ENCODE measurements at places on chromosomes 11 and 22.

- no peak for ATAC-seq
These were observed 120.0 kb downstream of the ZNF280B start for GRCh38 chr22:22388494-22388893.

- no peak for ATAC-seq
These were observed 41.8 kb downstream of the MMP20 start for GRCh38 chr11:102583141-102583873.

DNA sequence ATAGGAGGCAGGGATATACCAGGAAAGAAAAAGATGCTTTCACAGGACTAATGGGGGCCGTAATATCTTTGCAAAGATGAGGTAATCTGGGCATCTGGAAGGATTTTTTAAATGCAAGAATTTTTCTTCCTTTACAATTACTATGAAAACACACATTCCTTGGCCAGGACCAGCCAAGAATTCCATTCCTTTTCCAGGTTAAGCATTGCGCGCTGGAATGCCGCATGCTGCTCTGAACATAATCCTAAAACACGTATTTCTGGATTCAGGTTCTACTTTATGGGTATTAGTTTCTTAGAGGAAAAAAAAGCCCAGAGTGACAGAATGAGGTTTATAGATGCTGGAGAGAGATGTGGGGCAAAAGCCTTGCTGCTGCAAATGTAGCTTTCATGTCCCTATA lies 99.4 kb upstream of the SORL1-AS1 start:
- no peak for ATAC-seq

DNA sequence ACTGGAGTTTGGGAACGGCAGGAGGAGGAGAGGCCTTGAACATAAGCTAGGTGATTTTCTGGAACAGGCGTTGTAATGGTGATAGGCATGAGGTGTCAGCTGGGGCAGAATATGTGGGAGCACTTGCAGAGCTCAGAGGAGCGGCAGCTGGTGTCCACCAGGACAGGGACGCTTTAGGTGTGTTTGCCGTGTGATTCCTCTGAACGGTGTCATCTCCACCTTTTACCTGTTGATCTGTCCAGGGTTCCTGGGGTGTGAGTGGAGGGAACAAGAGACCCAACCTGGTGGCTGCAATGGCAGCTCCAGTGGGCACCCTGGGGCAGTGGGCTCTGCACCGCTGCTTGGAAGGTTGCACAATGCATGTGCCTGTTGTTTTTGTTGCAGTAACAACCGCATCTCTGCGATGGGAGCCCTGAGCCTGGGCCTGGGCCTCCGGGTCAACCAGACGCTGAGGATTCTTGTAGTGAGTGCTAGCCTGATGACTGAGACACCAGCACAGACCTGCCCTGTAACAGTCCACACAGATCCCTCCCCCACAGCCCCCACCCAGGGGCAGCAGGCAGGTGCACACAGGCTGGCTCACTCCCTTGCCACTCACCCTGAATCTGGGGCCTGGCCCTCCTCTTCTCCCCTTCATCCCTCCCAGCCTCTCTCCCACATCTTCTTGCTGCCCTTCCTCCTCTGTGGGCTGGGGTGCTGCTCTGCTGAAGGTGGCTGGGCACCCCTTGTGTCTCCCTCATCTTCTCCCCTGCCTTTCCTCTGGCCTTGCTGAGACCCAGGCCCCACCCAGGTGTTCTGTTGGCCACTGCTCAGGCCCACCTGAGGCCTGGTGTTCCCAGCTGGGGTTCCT lies 9.2 kb downstream of the LRRC74B start:
- ATAC-seq, result no peak

DNA sequence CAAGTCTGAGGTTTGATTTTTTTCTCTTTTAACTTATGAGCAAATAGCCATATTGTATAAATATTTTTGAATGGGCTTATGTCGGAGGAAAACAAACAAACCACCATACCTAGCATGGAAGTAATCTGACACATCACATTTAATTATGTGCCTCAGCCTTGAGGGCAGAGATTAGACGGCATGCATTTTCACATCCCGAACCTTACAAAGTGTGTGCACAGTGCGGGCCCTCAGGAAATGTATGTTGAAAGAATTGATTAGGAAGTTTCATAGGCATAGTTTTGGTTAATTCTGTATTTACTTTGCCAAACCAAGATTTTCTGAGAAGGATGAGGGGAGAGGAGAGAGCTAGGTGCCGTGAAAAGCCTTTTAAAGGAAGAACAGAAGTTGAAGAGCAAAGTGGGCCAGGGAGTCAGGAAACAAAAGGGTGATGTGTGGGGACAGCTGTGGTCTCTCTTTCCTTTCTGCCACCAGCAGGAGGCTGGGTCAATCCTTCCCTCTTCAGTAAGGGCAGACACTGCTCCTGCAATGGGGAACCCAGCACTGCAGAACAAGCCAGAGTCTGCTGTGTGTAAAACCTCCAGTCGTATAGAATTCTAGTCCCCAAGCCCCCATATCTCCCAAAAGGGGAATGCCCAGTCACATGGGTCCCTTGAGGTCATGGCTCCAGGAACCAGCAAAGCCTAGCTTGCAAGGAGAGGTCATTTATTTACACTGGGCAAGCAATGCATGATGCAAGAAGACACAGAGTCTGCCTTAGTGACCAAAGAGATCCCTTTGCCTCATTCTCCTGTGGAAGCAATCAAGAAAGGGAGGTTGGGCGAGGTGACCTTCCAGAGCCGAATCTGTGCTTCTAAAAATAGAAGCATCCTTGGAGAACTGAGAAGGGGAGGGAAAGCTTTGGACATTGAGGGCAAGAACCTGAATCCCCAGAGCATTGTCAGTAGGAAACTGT lies 71.1 kb upstream of the OLFML1 start:
- ATAC-seq, result no peak

DNA sequence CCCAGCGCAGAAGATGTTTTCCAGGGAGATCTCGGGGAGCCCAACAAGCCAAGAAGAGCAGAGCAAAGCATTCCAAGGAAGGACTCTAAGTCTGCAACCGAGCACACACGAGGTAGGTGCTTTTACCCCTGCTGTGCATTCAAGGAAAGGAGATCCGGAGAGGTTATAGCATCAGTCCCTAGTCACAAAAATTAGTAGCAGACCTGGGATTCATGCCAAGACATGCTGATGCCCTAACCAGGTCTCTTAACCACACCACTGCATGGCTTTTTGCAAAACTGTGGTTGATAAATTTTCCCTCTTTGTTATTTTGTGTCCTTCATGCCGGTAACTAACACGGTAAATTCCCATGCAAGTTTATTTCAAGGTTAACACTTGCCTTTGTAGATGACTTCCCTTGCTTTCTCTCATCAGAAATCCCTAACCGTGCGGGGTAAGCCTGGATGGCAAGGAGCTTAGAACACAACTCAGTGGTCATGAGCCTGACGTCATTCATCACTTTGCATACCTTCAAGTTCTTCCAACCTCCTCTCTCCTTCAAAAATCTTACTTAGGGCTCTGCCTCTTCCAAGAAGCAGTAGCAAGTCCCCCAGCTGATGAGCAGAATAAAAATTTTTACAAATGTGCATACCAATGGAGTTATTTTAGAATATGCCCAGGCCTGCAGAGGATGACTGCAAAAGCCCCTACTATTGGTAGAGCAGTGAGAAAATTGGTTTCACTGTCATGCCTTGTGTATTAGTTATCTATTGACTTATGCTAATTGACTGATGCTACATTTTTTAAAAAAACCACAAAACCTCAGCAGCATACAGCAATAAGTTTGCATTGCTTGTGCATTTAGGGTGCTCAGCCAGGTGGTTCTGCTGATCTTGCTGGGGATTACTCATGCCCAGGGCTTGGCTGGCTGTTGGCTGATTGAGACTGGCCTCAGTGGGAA lies 465.1 kb downstream of the MN1 start:
- ATAC-seq, result no peak

- peak; percentile 99 for ATAC-seq
These were observed 10.4 kb upstream of the SREBF2 start for GRCh38 chr22:41822317-41823057.

- no peak for ATAC-seq
These were observed 19.5 kb upstream of the P2RY6 start for GRCh38 chr11:73252577-73253191.

DNA sequence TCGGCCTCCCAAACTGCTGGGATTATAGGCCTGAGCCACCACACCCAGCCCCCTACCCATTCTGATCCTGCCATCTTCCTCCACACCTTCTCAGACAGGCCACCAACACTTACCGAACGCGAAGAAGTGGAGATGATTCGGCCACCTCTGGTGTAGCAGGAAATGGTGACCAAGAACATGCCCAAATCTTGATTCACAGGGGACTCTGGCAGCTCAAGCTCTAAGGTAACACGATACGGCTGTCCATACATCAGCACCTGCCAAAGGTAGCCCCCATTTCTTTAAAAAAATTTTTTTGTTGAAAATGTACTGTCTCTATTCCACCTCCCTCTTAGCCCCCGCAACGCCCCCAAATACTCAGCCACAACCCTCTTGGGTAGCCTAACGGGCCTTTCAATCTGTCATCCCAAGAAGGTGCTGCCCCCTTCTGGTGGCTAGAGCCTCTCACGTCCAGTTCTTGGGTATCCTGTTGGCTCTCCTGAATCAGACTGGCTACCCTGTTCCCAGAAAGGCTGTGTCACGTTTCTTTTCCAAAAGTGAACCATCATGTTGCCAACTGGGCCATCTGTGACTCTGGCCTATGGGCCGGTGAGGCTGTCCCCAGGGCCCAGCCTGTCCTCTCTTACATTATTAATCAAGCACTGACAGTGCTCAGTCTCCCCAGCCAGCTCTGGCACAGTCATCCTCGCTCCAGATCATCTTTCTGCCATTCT lies 5.3 kb upstream of the LRRN4CL start:
- ATAC-seq, result peak; percentile 81

DNA sequence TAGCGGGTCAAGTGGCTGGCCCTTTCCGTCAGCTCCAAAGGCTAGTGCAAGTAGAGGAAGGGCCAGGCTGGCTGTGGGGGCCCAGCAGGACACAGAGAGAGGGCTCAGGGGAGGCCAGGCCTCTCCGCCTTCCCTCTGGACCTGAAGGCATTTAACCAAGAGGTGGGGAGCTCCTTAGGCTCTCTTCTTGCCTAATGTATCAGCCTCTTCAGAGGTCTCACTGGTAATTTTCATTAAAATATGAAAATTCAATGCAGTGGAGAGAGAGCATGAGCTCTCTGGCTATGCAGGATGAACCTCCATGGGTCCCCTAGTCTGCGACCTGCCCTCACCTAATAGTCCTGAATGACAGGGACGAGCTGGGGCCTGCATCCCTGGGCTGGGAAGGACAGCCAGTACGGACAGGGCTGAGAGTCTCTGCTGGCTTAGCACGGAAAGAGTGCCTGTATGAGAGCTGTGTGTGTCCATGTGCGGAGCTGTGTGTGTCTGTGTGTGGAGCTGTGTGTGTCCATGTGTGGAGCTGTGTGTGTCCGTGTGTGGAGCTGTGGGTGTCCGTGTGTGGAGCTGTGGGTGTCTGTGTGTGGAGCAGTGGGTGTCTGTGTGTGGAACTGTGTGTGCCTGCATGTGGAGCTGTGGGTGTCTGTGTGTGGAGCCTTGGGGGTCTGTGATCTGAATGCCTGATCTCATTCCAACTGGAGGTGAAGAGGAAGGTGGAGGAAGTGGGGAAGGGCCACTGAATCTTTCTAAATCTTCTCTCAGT lies 2.4 kb downstream of the ALX4 start:
- no peak for ATAC-seq

- ATAC-seq, result no peak
These were observed 127.4 kb downstream of the ELP4 start for GRCh38 chr11:31636983-31637382.

GRCh38 chr11:75013051-75013450 lies 24.3 kb downstream of the NEU3 start:
- no peak for ATAC-seq

GRCh38 chr11:69695581-69695980 lies 8.2 kb downstream of the FGF19 start:
- ATAC-seq, result no peak

- no peak for ATAC-seq
These were observed 75.3 kb downstream of the ARFGAP2 start for GRCh38 chr11:47101406-47101805.

DNA sequence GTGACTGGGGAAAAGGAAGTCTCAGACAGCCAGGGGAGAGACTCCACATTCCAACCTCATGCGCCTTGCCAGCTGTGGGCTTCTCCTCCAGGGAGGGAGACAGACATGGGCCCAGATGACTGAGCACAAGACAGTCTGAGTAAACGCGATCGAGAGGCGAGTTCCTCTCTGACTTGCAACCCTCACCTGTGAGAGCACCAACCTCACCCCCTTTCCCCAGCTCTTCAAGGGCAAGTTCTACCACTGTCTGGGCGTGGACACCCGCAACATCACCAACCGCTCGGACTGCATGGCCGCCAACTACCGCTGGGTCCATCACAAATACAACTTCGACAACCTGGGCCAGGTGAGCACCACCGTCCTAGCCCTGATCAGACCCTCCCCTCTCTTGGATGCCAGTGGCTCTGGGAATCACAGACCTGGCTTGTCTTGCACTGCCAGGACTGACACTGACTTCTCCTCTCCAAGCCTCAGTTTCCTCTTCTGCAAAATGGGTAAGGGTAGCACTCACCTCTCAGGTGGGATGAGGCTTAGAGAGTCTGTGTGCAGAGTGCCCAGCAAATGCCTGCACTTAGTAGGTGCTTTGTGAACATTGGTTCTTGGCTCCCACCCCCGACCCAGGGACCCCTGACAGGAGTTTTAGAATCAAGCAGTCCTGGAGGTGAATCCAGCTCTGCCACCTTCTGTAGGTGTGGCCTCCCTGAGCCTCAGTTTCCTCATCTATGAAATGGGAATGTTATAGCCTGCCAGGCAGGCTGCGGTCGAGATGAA lies 95.3 kb downstream of the CACNA1I start:
- no peak for ATAC-seq

GRCh38 chr22:31173386-31174145 lies 13.6 kb downstream of the RNF185 start:
- peak; percentile 89 for ATAC-seq

GRCh38 chr11:110340436-110340835 lies 44.0 kb upstream of the RDX start:
- no peak for ATAC-seq

DNA sequence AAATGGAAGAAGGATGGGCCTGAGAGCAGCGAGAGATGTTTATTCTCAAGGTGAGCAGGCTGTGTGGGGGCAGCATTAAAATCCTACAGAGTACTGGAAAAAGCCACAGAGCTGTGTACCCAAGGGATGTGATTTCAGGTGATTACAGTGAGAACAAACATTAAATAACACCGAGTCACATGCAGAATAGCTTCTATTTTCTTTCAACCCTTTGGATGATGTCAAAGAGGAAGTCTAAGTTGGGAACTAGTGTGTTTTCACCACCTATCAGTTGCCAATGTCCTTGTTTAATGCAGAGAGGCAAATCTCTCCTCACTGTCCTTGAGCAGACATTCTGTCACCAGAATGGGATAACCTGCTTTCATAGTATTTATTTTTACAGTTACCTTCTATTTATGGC lies 379.6 kb upstream of the NARS2 start:
- ATAC-seq, result no peak

- no peak for ATAC-seq
These were observed 14.8 kb upstream of the SPATA19 start for GRCh38 chr11:133860151-133860550.

DNA sequence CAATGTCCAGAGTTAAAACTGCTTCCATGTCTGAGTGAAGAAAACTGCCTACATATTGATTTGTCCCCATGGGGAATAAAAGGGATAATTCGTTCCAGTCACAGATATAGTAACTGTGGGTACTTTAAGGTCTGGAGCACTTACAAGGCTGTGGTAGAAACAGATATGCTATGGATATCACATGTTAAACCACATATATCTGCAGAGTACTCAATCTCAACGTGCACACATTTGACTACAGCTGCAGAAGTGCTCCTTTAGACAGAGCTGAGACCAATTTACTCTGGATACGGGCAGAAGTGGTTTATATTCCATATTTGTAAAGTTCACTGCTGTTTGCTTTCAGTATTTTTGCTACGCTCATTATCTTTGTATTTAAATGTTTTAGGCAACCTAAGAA lies 9.7 kb upstream of the MS4A2 start:
- ATAC-seq, result no peak

- ATAC-seq, result no peak
These were observed 31.3 kb downstream of the CTNND1 start for GRCh38 chr11:57792870-57793269.
